ENCODE measurements at places on chromosomes 7 and 10.
A peak's percentile ranks its signal among the peaks of the same experiment; 100 is the strongest.

- no peak for DNase-seq
Observed at GRCh38 chr10:47309408-47310089, 9.6 kb downstream of the GDF10 start.

- DNase-seq: no peak
Observed at GRCh38 chr10:91046869-91047268, 126.0 kb upstream of the ANKRD1 start.

GRCh38 chr7:28687537-28687936 lies 270.6 kb downstream of the TRIL start:
- DNase-seq: no peak

DNA sequence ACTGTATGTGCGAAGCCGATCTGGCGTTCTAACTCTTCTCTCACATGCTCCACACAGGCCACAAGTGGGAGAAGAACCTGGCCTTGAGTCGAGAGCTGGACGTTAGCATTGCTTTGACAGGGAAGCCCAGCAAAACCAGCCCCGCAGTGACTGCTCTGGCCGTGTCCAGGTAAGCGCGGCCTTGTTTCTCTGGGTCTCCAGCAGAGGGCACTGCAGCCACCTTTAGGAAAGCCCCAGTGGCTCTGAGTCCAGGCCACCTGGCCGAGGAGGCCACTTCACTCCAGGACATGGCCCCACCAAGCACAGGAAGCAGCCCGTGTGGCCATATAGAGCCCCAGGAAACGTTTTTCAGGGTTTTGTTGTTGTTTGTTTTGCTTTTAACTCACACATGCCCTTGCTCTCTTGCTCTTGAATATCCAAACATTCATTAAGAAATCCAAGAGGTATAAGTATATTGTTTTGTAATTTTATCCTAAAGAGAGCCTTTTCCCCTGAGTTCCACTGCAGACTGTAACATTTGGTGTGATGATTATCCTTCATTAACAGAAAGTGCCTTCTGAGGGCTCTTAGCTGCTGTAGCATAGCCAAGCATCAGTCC lies 41.8 kb upstream of the LRRC18 start:
- DNase-seq: peak; percentile 33

- DNase-seq: no peak
Observed at GRCh38 chr10:48184224-48184623, 90.3 kb downstream of the FRMPD2 start.

GRCh38 chr7:151629713-151630272 lies 110.1 kb upstream of the RHEB start:
- DNase-seq: no peak

GRCh38 chr10:58952162-58952601 lies 224.3 kb upstream of the PHYHIPL start:
- DNase-seq: no peak

GRCh38 chr7:11636274-11636673 lies 195.7 kb downstream of the THSD7A start:
- DNase-seq: no peak

DNA sequence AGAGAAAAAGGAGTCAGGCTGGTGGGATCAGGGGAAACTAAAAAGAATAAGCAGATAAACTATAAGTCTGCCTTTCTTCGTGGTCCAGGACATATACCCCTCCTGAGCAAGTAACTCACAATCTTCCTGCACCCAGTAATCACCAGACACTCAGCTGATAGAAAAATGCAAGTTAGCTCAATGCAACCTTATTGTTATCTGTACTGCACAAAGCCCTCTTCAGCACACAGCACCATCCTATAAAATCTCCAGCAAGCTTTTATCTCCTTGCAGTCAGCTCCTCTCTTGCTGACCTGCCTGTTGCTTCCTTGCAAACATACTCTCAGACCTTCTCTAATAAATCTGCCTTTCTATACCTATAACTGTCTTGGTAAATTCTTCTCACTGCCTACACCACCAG lies 6.7 kb downstream of the SLC37A3 start:
- no peak for DNase-seq

- DNase-seq: no peak
Observed at GRCh38 chr10:88933564-88933963, 19.0 kb downstream of the ACTA2 start.

DNA sequence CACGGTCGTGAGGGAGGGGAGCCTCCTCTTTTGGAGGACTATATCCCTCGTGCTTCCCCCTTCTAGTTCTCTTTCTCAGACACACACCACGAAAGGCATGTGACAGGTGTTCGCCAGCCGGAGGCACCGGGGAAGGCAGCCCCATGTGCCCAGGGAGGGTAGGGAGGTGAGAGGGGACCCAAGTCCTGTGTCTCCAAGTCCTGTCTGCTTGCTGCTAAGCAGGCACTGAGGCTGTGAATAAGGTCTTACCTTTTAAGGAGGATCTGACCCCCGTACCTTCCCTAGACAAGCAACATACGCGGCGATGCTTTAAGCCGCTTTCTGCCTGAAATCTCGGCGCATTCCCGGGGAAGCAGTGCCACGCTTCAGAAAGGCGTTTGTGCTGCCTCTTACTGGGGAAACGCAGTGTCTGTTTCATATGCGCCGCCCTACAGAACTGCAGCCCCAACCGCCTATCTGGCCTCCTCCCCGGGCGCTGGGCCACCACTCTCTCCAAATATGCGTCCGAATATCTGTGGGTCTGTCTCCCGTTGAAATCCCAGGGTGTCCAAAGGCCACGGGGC lies 770 bp downstream of the PLXNA4 start:
- DNase-seq: peak; percentile 71

DNA sequence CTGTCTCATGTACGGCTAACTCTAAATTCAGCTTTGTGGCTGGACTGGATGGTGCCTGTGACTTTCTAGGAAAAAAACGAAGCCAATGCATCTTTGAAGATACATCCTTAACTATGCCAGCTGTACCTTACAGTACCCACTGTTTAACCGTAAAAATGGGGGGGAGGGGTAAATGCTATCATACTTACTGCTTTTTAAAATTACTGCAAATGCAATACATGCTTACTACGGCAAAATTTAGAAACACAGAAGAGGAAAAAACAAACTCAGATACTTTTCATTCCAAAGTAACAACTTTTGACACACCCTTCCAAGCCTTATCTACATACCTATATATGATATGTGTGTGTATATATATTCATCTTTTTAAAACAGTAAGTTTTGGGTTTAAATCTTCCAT lies 20.4 kb upstream of the GLCCI1 start:
- DNase-seq: no peak

DNA sequence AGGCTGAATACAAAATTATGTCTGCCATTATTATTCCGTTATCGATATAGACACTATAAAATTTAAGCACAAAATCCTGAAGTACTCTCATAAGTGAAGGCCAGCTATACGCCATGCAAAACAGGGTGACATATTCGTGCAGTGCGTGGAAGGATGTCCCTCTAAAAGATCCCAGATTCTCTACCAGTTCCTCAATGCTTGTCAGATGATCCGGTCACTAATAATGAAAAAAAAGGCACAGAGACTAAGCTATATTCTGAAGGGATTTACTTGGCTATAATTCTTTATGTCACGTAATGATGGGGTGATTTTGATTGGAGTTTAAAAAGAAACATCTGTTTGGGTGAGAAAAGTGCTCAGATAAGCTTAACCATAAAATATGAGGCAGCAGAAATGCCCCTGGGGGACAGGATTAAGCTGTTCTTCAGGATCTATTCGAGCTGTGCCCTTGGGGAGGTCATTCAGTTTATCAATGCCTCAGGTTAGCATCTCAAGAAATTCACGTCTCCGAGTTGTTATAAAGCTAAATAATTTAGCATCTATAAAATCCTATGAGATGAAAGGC lies 229.7 kb upstream of the PITRM1 start:
- DNase-seq: no peak

- no peak for DNase-seq
Observed at GRCh38 chr10:121078036-121078435, 226.9 kb downstream of the WDR11 start.

DNA sequence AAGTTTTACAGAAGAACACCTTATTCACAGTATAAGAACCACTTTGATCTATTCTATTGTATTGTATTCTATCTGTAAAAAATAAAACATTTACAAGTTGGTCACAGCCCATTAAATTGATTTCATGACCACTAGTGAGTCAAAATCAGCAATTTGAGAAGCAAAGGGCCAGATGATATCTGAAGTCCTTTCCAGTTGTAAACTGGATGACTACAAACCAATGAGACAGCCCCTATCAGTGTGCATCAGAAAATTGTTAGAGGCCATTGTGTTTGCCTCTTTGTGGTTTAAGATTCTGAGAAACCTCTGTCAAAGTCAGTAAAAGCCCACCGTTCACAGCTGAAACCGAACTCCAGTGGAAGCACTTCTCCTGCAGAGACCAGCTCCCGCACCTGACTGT lies 54.8 kb downstream of the TBXAS1 start:
- DNase-seq: no peak
